AG04449 (cell line): ENCODE measurements at places on chromosomes 7 and 10.

- no peak for DNase-seq
Measured at GRCh38 chr7:1297017-1297960, 64.6 kb downstream of the UNCX start.

DNA sequence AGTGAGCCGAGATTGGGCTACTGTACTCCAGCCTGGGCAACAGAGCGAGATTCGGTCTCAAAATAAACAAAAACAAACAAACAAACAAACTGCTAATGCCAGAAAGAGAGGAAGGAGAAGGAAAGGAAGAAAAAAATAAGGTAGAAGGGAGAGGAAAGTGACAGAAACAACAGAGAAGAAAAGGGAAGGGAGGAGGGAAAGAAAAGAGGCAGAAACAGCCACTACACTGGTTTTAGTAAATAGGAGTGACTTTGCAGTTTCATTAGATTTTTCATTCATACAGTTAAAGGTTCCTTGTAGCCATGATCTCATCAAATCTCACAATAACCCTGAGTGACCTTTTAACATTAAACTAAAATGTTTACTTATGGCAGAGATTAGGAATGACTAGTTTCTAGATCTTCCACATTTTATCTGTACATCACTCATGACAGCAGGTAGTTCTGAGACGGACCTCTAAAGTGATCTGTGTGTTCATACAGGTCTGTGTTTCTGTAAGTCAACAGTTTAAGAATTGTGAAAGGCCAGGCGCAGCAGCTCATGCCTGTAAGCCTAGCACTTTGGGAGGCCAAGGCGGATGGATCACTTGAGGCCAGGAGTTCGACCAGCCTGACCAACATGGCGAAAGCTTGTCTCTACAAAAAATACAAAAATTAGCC is 191.3 kb upstream of the KLF14 start:
- DNase-seq, result no peak

GRCh38 chr10:129901389-129902006 is 62.6 kb downstream of the EBF3 start:
- no peak for DNase-seq

GRCh38 chr10:88515235-88515634 is 67.9 kb downstream of the RNLS start:
- no peak for DNase-seq

DNA sequence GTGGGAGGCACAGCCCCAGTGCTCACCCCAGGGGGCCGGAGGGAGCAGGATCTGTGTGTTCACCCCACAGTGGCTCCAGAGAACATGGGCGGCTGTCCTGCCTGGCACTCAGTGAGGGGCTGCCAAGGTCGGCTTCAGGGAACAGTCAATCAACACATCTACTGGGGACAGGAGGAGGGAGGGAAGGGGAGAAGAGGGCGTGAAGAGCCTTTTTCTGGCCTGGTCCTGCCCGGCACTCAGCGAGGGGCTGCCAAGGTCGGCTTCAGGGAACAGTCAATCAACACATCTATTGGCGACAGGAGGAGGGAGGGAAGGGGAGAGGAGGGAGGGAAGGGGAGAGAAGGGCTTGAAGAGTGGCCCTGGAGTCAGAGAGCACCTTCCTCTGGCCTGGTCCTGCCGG is 184.9 kb downstream of the ADARB2 start:
- no peak for DNase-seq

DNA sequence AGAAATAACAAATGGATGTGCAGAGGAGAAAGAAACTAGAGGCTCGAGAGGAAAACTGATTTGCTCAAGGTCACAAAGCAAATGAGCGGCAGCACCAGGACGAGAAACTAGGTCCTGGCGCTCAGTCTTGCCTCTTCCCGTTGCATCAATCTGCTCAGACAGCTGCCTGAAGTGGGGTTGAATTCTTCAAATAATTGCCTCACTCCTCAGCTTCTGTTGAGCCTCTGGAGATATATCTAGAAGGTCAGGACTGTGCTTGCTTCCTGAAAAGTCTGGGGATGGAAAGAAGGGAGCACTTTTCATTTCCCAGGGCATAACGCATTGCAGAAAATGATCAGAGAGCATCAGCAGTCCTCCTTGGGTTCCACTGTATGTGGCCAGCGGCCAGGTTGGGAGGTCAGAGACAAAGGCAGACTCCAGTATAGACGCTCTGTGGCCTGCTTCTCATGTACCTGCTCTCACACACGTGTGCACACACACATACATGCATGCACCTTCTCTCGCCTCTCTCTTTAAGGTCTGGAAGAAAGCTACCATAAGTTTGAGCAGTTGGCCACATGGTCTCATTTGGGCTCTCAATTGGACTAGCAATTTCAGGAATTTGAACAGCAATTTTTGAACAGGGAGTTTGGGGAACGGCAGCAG is 83.7 kb upstream of the DUSP5 start:
- no peak for DNase-seq

- no peak for DNase-seq
Measured at GRCh38 chr7:70673778-70674570, 458.0 kb upstream of the GALNT17 start.

DNA sequence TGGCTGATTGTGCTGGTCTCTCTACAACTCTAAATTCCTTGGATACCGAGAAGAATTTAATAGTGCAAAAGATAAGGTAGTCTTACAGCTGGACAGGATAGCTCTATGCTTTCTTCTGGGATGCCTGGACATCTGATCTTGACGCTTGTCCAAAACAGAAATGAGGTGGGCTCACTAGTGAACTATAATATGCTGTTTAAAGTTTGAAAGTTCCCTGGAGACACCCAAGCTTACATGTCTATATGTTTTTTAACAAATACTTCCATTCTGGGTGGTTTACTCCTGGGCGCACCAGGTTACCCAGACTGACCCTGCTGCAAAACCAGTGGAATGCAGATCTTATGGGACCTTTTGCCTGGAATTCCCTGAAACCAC is 702.1 kb upstream of the COBL start:
- no peak for DNase-seq

GRCh38 chr7:35762781-35763180 is 38.1 kb upstream of the SEPTIN7 start:
- no peak for DNase-seq

- no peak for DNase-seq
Measured at GRCh38 chr10:45427262-45427969, 53.4 kb downstream of the ALOX5 start.

GRCh38 chr7:70894799-70895198 is 237.1 kb upstream of the GALNT17 start:
- no peak for DNase-seq

DNA sequence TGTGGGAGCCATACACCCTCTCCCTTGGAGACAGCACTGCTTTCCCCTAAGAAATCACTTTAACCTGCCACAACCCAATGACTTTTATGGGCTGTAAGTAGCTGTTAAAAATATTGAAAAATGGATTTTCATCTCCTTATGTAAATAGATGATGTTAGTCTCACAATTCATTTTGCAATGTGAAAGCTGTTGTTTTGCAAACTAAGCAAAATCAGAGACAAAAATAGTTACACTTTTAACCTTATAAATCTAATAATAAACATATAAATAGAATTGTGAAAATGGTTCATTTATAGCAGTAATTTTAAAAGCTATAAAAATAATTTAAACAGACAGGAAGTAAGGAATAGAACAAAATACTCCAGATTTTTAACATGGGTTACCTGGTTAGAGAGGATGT is 268.8 kb upstream of the MAGI2 start:
- no peak for DNase-seq

- no peak for DNase-seq
Measured at GRCh38 chr10:7657552-7657951, 9.2 kb downstream of the ITIH5 start.

GRCh38 chr7:135538376-135538775 is 19.3 kb upstream of the NUP205 start:
- no peak for DNase-seq

- no peak for DNase-seq
Measured at GRCh38 chr10:62885684-62886461, 69.7 kb upstream of the EGR2 start.

- no peak for DNase-seq
Measured at GRCh38 chr10:133225707-133226191, 4.3 kb upstream of the UTF1 start.

- no peak for DNase-seq
Measured at GRCh38 chr10:103732339-103733044, 122.9 kb downstream of the SH3PXD2A start.

GRCh38 chr10:123194056-123194455 is 39.9 kb downstream of the BUB3 start:
- DNase-seq, result no peak

DNA sequence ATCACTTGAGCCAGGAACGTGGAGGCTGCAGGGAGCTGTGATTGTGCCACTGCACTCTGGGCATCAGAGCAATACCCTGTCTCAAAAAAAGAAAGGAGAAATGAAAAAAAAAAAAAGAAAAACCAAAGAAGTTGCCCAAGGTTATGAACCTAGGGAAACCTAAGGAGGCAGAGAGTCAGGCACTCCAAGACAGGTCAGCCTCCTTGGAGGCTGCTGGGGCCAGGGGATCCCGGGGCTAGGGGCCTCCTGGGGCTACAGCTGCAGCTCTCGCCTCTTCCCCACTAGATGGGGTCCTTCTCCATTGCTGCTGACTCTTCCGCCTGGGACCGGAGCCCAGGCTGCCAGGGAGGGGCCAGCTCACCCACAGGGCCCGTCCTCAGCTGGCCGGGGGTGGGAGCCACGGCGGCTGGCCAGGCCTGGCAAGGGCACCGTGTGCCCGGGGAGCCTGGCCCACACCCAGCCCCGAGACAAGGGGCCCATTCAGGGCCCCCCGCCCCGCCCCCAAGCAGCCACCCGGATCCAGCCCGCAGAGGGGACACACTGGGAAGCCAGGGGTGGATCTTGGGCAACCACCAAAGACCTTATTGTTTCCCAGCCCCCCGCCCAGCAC is 1.7 kb upstream of the SPACDR start:
- no peak for DNase-seq

- no peak for DNase-seq
Measured at GRCh38 chr10:103677486-103678177, 177.7 kb downstream of the SH3PXD2A start.

DNA sequence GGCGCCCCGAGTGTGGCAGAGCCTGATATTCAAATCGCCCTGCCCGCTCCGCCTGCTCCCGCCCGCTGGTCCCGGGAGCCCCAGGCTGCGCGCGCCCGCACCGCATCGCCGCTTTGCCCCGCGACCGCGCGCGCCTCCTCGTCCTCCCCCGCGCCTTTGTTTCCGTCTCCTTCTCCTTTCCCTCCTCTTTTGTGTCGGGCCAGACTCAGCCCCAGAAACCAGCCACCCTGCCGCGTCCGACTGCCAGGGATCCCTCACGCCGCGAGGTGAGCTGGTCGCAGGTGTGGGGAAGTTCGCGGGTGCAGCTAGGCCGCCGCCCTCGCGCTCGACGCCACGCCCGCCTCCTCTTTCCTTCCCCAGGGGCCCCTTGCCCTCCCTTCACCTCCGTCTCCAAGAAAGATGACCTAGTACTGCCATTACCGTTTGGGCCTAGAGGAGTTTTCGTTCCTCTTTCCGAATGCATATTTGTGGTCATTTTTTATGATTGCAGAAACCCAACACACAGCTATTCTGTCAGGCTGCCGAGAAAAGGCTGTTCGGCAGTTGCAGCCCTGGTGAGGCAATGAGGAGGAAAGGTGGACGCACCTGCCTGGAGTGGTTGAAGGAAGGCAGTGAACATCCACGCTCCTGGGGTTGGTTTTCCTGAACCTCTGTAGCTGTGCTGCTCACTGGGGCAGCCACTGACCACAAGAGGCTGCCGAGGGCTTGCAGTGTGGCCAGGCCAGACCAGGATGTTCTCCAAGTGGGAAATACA is 107.3 kb downstream of the SNX10 start:
- DNase-seq, result no peak

DNA sequence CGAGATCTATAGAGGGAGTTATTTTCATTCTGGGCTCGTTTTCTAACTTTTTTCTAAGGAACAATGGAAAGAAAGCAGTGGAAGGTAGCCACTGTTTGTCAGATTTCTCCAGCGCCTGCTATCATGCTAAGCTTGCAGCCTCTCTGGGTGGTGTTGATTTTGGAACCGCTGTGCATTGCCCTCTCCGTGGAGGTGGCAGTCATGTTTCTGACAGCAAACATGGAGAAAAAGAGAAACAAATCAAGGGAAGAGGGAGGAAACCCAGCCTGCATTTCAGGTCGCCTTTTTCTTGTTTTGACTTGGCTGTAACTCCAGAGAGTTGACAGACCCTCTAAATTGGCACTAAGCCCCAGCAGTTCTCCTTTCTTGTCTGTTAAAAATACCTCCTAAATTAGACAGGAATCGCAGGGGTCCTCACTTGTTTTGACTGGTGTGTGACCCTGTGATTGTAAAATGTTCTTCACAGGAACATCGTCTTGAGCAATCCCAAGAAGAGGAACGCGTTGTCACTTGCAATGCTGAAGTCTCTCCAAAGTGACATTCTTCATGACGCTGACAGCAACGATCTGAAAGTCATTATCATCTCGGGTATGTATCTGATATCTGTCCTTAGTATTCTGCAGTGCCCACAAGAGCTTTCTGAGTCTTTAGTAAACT is 4.8 kb downstream of the ECHDC3 start:
- DNase-seq, result no peak

DNA sequence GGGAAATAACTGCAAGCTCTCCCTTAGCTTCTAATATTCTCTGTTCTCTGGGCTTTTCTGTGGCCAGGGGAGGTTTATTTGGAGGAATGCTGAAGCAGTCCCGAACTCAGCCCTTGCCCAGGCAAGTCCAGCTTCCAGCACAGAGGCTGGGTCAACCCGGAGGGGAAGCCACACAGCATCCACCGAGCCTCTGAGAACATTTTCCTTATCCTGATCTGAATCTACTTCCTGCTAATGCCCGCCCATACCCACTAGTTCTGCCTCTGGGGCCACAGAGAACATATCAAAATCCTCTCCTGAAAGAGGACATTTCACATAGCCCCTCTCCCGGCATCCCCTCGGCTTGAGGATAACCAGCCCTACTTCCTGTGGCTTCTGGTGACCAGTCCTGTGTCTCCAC is 31.1 kb downstream of the SH3PXD2A start:
- no peak for DNase-seq

DNA sequence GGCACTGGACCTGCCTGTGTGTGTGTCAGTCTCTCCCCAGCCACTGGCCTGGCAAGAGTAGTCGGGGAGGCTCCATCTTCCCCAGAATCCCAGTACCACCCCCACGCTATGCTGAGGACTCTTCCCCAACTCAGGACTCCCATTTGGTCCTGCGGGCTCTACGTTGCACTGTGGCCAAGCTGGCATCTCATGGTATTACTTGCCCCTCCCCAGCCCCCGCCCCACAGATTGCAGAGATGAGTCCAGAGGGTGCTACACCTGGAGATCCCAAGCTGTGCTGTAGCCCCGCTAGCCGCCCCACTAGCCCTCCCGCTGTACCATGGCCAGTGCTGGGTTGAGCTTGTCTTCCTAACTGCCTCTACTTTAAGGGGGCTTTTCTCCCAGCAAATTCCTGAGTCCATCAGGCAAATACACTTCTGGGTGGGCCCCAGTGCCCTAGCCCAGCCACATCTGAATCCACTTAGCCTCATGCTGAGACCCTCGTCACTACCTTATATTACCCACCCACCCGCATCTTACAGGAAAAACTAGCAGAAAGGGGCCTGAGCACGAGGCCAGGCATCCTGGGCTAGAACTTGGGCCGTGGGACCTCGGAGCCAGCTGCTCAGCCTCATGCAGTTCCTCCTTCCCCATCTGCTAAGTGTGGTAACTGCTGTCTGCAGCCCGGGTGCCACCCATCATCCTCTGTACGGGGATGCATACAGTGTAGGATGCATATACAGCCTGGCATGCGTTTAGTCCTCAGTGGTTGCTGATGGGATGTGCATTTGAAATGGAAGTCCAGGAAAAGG is 65.8 kb upstream of the CACUL1 start:
- DNase-seq, result no peak
